ENCODE measurements at places on chromosomes 6 and 20.

DNA sequence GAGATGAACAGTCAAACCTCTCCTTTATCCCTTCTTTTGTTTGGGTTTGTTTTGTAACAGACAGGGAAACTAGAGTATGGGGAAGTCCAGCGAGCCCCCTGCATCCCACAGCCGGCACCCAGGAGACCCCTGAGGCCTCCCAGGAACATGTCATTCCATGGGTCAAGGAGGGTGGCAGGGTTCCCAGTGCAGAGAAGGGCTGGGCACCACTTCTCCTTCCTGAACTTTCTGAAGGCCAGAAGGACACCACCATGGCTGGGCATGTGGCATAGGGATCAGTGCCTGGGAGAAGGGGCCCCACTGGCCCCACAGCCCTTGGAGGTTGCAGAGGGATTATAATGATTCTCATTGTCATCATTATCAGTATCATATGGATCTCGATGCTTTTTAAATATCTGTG, 13.9 kb upstream of the CST7 start:
- DNase-seq = no peak
- peaks cover 19% of the 10 kb centered on the region for H3K4me1 ChIP-seq
- H3K27me3 ChIP-seq = no peaks in the 10 kb centered on the region
- H3K27ac ChIP-seq = no peak overlapping the region
- H3K36me3 ChIP-seq = no peaks in the 10 kb centered on the region

DNA sequence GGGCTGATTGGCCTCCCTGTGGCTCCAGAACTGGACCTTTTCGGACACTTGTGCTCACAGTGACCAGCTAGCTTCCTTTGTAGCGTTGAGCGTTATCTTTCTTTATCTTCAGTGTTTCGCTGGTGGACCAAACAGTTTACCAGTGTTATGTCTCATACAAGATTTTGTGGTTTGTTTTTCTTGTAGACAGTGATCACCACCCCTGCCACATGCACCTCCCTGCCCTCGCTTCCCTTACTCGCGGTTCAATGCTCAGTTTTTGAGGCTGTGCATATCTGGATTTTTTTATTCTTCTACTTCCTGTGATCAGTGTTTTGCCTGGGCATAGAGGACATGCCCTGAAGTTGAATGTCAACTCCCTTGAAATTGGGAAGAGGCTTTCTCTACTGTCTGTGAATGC, 16.4 kb downstream of the MYT1 start:
- no peak overlapping the region for H3K4me3 ChIP-seq
- no peak overlapping the region for H3K27ac ChIP-seq
- no peaks in the 10 kb centered on the region for H3K4me1 ChIP-seq
- H3K36me3 ChIP-seq = no peaks in the 10 kb centered on the region
- H3K27me3 ChIP-seq = no peaks in the 10 kb centered on the region

- no peaks in the 10 kb centered on the region for H3K4me1 ChIP-seq
- H3K4me3 ChIP-seq = no peak overlapping the region
- H3K36me3 ChIP-seq = no peaks in the 10 kb centered on the region
Observed at GRCh38 chr6:169527306-169527705, 174.5 kb downstream of the WDR27 start.

- H3K4me1 ChIP-seq = no peaks in the 10 kb centered on the region
- DNase-seq = no peak
- H3K36me3 ChIP-seq = no peaks in the 10 kb centered on the region
- no peak overlapping the region for H3K27ac ChIP-seq
- no peaks in the 10 kb centered on the region for H3K27me3 ChIP-seq
- no peak overlapping the region for H3K4me3 ChIP-seq
Observed at GRCh38 chr6:12371151-12371550, 81.0 kb downstream of the EDN1 start.

DNA sequence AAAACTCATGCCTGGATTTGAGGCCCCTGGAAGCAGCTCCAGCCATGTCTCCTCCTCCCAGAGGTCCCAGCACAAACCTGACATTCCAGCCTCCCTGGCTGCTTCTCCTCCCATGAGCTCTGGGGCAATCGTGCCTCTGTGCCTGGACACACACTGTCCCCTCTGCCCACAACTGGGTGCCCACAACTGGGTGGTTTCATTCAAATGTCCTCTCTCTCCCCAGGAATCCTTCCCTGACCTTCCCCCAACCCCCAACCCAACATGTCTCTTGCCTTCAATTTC, 37.4 kb downstream of the NOL4L start:
- no peaks in the 10 kb centered on the region for H3K27me3 ChIP-seq
- no peak overlapping the region for H3K27ac ChIP-seq
- no peak for DNase-seq
- H3K36me3 ChIP-seq = no peaks in the 10 kb centered on the region
- H3K4me3 ChIP-seq = no peak overlapping the region

DNA sequence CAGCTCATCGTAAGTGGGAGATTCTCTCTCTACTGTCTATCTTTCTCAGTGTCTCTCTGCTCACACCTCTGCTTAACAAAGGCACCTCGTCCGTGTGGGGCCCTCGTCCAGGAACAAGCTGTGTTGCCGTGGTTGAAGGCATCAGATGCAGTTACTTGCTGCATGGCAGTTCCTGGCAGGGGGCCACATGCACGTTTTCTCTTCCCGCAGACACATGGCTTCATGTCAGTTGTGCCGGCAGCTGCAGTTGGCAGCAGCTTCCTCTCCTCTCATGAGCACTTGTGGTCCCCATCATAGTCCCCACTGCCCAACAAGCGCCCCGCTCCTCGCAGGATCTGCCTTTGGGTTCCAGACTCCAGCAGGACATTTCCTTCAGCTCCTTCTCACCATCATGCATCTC, 7.1 kb upstream of the AFDN start:
- peaks cover under 1% of the 10 kb centered on the region for H3K4me1 ChIP-seq
- H3K4me3 ChIP-seq = no peak overlapping the region
- no peaks in the 10 kb centered on the region for H3K36me3 ChIP-seq
- H3K27me3 ChIP-seq = no peaks in the 10 kb centered on the region

- H3K27me3 ChIP-seq = no peaks in the 10 kb centered on the region
- H3K4me1 ChIP-seq = peaks cover 11% of the 10 kb centered on the region
- H3K36me3 ChIP-seq = no peaks in the 10 kb centered on the region
Observed at GRCh38 chr6:122615409-122615808, 5.2 kb downstream of the PKIB start.

GRCh38 chr6:163728442-163729126, 314.1 kb downstream of the QKI start:
- no peaks in the 10 kb centered on the region for H3K4me1 ChIP-seq
- H3K27ac ChIP-seq = no peak overlapping the region
- H3K4me3 ChIP-seq = no peak overlapping the region
- no peaks in the 10 kb centered on the region for H3K27me3 ChIP-seq
- H3K36me3 ChIP-seq = no peaks in the 10 kb centered on the region

DNA sequence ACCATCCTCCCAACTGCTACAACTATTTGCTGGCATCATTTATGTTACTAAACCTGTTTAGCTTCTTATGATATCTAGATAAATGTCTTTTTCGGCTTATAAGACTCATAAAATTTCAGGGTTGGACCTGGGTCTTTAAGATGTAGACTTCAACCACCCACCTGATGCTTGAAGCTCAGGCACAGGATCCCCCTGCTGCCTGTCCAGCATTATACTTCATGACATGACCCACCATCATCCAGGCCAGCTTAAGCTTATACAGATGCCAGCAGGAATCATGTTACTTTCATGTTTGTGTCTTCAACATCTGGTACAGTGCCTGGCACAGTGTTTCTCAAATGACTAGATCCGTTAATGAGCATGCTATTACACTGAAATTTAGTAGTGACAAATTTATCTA, 47.4 kb downstream of the SLC17A5 start:
- peaks cover 6% of the 10 kb centered on the region for H3K36me3 ChIP-seq
- no peaks in the 10 kb centered on the region for H3K4me1 ChIP-seq
- H3K4me3 ChIP-seq = no peak overlapping the region
- H3K27me3 ChIP-seq = no peaks in the 10 kb centered on the region
- no peak for DNase-seq
- H3K27ac ChIP-seq = no peak overlapping the region

- no peaks in the 10 kb centered on the region for H3K27me3 ChIP-seq
- no peak overlapping the region for H3K4me3 ChIP-seq
- H3K27ac ChIP-seq = no peak overlapping the region
- H3K4me1 ChIP-seq = peaks cover 17% of the 10 kb centered on the region
- no peak for DNase-seq
- no peaks in the 10 kb centered on the region for H3K36me3 ChIP-seq
Observed at GRCh38 chr6:105988321-105988720, 97.8 kb upstream of the PRDM1 start.

- no peaks in the 10 kb centered on the region for H3K27me3 ChIP-seq
- H3K36me3 ChIP-seq = peaks cover 100% of the 10 kb centered on the region
- no peak overlapping the region for H3K4me3 ChIP-seq
- no peak for DNase-seq
- peaks cover 25% of the 10 kb centered on the region for H3K4me1 ChIP-seq
Observed at GRCh38 chr20:25011831-25012241, 19.3 kb upstream of the APMAP start.

DNA sequence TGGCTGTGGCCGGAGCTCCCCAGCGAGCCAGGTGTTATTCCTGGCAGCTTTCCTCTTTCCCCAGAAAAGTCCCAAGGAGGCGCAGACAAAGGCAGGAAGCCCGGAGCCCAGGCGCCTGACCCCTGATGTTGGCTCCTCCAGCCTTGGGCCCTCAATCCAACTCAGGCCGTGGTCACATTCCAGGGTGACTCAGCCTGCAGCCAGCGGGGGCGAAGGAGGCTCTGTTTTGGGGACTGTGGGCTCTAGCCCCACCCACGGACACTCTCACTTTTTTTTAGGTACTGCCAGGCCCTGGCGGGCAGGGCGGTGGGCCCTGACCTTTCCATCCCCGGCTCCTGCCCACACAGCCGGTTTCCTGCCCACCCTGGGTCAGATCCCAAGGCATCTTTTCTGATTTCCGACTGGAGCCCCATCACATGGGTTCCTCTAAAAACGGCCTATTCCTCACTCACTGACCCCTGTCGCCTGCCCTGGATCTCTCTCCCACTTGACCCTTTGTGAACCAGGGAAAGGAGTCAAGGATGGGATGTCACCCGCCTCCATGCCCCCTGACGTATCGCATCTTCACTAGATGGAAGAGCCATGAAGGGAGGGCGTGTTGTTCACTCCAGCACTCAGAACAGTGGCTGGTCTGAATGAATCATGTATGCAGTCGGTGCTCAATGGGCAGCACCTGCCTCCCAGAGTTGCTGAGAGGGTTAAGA, 5.5 kb downstream of the PTGIS start:
- peak overlapping the region; percentile 89 for H3K27ac ChIP-seq
- no peaks in the 10 kb centered on the region for H3K36me3 ChIP-seq
- DNase-seq = no peak
- H3K27me3 ChIP-seq = peaks cover 2% of the 10 kb centered on the region
- H3K4me1 ChIP-seq = peaks cover 34% of the 10 kb centered on the region
- no peak overlapping the region for H3K4me3 ChIP-seq

DNA sequence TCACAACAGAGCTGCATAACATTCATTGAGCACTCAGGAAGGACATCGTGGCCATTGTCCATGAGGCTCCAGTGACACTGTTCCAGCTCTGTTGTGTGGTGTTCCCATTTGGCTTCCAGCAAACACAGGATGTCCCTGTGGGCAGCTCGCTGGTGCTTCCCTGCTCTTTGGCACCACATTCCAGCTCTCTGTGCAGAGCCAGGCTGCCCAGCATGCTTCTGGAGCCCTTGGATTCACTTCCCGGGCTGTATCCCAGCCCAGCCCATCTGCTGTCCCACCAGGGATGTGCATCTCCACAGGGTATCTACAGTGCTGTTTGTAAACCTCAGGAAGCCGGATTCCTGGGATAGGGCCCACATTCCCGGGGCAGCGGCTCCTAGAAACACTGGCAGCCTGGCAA, 57.2 kb downstream of the CTCFL start:
- no peak for DNase-seq
- H3K4me3 ChIP-seq = no peak overlapping the region
- peaks cover 57% of the 10 kb centered on the region for H3K27me3 ChIP-seq
- H3K36me3 ChIP-seq = no peaks in the 10 kb centered on the region
- H3K27ac ChIP-seq = no peak overlapping the region

DNA sequence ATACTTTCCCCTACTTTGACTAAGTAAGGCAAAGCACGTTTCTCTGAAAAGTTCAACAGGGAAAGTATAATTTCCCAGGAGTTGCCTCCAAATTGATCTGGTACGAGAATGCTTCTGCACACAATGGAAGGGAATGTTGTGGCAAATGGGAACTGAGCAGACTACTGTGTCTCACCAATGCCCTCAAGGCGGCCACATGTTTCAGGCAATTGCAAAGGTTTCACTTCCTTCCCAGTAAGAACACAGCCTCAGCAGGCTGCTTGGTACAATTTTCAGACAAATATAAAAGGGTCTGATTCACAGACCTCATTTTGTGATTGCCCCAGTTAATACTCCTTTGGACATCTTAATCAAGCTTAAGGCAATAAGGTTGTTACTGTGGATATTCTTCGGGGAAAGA, 71.2 kb downstream of the KIAA0319 start:
- no peak for DNase-seq
- H3K4me1 ChIP-seq = no peaks in the 10 kb centered on the region
- H3K27ac ChIP-seq = no peak overlapping the region
- no peaks in the 10 kb centered on the region for H3K36me3 ChIP-seq

GRCh38 chr6:105258816-105259215, 79.0 kb upstream of the POPDC3 start:
- no peaks in the 10 kb centered on the region for H3K4me1 ChIP-seq
- DNase-seq = no peak
- no peak overlapping the region for H3K4me3 ChIP-seq
- no peak overlapping the region for H3K27ac ChIP-seq
- H3K27me3 ChIP-seq = no peaks in the 10 kb centered on the region

DNA sequence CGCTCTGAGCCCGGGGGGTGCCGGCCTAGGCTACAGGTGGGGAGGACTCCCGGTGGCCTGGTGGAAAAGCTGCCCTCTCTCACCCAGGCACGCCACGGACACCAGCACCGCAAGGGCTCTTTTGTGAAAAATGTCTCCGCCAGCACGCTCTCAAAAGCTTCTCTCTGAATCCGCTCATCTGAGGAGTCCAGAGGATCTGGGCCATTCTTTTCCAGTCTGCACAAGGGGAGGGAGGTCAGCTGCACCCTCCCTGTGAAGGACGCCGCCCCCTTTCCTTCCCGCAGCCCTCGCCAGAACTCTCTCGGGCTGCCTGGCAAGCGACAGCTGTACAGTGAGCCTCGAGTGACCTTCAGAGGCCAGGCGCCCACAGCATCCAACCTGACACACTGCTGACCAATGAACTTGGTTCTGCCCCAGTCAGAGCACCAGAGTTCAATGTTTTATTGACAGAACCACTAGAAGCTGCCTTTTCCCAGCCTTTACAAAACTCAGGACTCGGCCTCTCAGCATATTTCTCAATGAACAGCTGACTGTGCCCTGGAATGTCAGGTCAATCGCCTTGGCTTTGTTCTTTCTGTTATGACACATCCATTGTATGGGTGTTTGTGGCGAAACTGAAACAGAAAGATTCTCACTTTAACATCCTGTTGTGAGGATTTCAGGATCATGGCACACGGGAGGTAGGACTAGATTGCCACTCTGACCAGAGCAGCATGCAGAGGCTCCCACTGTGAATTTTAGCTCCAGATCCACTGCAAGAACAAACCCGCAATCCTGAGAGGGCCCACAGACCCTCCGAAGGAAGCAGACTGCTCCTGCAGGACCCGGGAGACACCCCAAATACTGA, 26.7 kb downstream of the SERPINB9 start:
- DNase-seq = no peak
- H3K27me3 ChIP-seq = no peaks in the 10 kb centered on the region
- H3K36me3 ChIP-seq = no peaks in the 10 kb centered on the region
- H3K27ac ChIP-seq = peak overlapping the region; percentile 95
